ENCODE measurements at places on chromosomes 5 and 9.

GRCh38 chr5:90480699-90481098 is 6.0 kb downstream of the POLR3G start:
- no peak for DNase-seq

DNA sequence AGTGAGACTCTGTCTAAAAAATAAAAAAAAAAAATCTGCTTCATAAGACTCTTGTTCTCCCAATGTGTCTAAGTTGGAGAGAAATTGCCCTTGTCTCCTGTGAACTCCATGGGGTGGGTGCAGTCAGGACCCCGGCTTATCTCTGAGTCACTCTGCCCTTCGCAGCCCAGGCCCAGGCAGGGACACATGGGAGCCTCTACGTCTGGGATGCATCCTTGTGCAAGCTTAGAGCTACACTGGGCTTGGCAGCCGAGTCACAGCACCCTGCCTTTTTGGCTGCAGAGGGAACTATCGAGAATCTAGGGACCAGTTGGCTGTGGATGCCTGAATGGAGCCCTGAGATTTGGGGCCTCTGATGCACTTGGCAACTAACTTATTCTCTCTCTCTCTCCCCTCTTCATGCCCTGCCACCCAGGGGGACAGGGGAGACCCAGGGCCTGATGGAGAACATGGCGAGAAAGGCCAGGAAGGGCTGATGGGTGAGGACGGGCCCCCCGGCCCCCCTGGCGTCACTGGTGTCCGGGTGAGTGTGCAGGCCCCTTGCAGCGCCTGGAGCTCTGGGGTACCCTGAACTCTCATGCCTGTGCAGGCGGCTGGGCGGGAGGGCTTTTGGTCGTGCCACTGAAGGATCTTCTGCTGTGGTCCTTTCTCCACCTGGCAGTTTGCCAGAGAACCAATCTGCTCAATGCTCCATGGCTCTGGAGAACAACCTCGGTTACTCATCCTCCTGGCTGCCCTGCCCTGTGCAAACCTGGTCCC is 47.5 kb upstream of the ORM1 start:
- DNase-seq, result no peak

DNA sequence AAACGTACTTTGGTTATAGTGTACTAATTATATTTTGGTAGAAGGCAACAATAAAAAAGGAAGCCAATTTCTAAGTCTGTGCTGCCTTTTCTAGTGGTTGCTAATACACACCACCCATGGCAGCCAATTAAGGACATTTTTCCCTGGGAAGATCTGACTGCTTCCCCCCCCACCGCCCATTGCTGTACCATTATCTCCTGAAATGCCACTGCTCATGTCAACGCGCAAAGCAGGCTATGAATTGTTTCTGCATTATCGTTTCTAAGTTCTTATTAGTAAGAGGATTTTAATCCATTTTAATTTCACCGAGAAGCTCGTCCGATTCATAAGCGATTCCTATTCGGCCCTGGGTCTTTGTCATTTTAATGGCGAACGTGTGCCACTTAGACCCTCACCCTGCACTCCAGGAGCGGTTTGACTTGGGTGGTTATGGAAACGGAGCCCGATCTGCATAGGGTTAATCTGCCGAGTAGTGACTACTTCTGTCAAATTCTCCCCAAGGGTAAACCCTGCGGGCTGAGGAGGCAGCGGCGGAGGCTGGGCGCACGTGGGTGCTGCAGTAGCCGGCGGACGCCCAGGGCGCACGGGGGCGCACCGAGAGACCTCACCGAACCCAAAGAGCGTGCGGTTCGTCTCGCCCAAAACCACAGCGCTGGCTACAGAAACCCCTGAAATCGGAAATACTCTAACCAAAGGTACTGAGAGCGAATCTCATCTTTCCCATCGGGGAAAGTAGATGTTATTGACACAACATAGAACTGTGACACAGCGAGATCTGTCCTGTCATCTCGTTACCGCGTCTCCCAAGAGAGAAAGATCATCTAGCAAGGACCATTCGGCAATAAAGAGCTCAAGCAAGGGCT is 55.8 kb upstream of the SHC3 start:
- DNase-seq, result no peak

- DNase-seq, result no peak
These were observed 56.8 kb downstream of the FAM81B start for GRCh38 chr5:95447961-95448360.

- DNase-seq, result no peak
These were observed 65.5 kb downstream of the HSPA4 start for GRCh38 chr5:133117166-133117911.

DNA sequence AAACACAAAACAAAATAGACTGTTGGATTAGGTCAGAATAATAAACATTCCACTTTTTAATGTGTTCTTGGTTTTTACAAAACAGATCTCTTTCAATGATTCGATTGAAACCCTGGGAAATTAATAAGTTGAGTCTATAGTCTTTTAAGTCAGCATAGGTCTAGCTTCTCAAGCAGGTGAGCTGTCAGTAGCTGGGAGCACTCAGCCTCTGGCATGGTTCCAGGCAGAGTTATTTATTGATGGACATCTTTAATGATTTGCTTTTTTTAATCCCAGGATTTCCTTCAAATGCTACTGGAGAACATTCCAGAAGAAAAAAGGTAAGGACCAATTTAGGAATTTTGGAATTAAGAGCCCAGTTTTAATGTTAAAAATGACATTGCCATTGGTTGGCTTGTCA is 241.0 kb downstream of the AOPEP start:
- no peak for DNase-seq

DNA sequence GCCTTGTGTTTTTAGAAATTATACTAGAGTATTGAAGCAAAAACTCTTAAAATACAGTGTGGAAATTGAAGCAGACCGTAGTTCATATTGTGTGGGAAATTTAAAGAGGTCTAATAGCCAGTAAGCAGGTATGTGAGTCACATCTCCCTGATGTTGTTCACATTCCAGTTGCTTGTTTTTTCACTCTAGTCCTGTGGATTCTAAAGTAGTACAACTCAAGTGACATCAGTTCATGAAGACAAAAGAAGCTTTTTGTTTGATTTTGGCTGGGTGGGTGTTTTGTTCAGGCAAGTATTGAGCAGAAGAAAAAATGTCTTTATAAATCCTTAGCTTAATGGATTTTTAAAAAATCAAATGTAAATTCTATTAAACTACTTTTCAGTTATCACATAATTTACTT is 216.2 kb downstream of the MAN2A1 start:
- no peak for DNase-seq

Data from DMS 273 treated with DMSO at 0.1 percent for 48 hours (cell line).